ENCODE measurements at places on chromosomes 6 and 20.
A peak's percentile ranks its signal among the peaks of the same experiment; 100 is the strongest.

DNA sequence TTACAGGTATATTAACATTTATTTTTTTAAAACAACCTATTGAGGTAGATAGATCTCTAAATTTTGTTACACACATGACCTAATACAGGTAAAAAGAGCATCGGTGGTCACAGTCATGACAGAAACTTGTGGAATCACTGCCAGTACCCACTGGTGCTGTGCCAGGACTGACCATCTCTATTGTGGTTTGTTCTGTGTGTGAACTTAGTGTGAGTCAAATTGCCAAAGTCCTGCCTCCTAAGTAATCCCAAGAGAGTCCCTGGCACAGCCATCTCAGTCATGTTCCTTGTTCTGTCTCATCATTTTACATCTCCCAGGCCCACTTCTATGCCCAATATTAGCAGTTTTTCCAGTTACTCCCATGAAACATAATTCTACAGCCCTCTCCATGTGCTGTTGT, 21.4 kb downstream of the GSTA2 start:
- DNase-seq = no peak

DNA sequence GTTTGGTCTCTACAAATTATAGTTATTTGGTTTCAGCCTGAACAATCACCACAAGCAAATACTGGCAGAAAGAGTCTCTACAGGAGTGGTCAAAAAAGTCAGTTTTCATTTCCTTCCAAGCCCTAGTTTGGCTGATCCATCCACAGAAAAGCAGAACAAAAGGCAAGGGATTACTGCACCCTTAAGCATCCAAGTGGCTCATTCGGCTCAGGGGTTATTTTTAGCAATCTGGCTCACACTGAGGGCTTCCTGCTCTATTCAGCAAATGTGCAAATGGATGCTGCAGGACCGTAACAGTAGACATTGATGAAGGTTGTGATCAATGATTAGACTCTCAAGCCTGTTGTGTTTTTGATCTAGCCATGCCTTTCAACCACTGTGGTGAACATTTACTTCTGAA, 62.2 kb upstream of the FABP7 start:
- DNase-seq = no peak

DNA sequence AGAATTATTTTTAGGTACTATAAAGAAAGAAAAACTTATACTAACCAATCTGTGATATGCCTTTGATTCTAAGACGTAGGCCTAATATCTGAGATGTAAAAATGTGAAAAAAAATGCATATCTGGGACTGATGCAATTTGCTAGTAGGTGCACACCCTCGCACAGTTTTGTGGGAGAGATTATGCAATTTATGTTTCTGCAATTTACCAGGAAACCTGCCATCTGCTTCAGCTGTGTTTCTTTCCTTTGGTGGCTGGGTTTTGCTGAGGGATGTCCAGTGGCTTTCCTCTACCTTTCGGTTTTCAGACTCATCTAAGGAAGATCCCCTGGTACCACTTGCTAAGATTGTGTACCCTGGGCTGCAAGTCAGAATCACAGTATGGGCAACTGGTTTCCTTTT, 186.9 kb downstream of the ZFP64 start:
- DNase-seq = no peak

GRCh38 chr6:116665464-116665863, 3.1 kb downstream of the ZUP1 start:
- no peak for DNase-seq

GRCh38 chr6:140590641-140591040, 1216.2 kb upstream of the CITED2 start:
- no peak for DNase-seq

- DNase-seq = no peak
These were observed 145.8 kb upstream of the KCNQ5 start for GRCh38 chr6:72476051-72476450.

DNA sequence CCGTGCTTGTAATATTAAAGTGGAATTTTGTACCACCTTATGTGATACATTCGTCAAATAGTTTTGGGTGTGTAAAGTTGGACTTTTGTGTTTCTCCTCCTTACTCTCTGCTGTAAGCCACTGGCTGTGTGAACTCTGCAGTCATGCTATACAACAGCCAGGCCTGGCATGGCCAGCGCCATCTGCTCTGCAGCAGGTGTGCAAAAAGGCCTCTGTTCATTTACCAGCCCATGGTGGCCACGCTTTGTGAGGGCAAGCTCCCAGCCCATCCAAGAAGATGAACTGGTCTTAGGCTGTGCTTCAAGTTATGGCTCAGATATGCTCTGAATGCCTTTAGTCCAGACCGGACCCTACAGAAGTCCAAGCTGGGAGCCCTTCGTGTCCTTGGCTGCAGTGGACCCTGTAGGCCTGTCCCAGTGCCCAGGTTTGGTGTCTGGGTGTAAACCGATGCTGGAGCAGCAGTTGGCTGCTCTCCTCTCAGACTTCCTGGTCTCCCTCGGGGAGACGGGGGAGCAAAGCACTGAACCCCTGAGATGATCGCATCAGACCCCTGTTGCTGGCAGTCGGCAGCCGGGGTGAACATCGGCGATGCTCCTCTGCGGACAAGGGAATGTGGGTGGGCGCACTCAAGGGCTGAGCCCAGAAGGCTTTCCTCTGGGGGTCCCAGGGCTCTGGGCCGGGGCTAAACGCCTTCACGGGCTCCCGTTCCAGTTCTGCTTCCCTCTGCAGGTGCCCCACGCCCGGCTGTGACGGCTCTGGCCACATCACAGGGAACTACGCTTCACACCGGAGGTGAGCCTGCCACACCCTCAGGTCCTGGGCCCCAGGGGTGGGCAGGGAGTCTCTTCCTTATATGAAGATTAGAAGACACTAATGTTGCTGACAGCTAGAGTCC, 28.6 kb upstream of the PCMTD2 start:
- DNase-seq = peak; percentile 8

DNA sequence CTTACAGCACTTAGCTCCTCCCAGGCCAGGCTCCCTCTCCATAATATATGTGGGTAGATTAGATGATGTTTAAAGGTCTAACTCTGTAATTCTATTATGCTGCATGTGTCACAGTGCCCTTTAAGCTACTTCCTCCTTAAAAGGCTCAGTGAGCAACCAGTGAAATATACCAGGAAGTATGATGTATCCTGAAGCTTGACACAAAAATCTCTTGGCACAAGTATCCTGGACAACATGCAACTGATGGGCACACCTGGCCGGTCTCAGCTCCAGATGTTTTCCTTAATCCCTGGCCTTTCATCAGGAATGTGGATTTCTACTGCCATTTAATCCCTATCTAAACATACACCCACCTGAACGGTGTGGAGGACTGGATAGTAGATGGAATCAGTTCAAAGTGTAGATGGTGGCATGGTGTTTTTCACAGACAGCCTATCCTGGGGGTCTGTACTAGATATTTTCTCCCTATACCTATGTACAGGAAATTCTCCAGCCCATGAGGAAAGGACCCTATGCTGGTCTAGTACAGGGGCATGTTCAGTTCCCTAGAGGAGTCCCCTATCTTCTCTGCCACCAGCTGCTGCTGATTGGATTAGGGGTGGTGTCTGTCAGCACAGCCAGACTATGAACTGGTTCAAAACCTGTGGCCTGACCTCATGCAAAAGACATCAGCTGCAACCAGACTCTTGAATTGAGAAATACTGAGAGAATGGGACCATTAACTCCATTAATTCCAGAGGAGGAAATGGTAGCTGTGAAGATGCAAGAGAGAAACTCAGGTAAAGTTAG, 59.4 kb upstream of the CITED2 start:
- DNase-seq = no peak

DNA sequence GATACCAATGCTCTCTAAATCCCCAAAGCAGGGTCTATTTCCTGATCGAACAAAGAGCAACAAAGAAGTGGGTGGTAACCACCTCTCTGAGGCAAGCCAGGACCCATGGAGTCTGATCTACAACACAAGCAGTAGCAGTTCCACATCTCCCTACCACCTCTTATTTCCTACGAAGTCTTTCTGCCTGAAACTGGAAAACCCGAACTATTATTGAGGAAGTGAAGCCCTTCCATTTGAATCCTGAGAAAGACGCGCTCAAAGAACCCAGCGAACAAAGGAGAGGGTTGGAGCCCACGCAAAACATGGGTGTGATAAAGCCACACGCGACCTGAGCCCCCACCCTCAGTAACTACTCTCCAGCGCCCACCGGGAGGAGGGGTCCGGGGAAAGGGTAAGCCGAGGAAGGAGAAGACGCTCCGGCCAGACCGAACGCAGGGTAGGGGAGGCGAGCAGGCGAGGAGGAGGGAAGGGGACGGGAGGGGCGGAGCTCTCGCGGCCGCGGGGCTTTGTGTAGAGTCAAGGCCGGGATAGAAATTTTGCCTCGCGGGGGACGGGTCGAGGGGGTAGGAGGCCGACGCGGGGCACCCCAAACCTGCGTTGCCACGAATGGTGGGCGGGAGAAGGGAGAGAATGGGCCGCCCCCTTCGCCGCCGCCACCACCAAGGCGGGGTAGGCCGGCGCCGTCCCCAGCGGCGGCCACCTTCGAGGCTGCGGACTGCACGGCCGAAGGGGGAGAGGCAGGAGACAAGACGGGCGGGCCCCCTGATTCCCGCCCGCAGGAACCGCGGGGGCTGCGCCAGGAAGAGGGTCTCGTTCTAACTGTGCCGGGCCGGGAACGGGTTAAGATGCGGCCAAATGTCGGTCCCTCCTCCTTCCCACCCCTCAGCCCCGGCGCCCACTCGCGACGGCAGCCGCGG, 802 bp downstream of the HDAC2 start:
- DNase-seq = no peak

- DNase-seq = no peak
These were observed 28.4 kb upstream of the BTN3A2 start for GRCh38 chr6:26336355-26337198.

- DNase-seq = no peak
These were observed 6.0 kb upstream of the PRDM1 start for GRCh38 chr6:106079961-106080762.

GRCh38 chr6:43943781-43944250, 173.8 kb downstream of the VEGFA start:
- DNase-seq = no peak

- no peak for DNase-seq
These were observed 22.2 kb upstream of the MRPS18A start for GRCh38 chr6:43709654-43710303.

DNA sequence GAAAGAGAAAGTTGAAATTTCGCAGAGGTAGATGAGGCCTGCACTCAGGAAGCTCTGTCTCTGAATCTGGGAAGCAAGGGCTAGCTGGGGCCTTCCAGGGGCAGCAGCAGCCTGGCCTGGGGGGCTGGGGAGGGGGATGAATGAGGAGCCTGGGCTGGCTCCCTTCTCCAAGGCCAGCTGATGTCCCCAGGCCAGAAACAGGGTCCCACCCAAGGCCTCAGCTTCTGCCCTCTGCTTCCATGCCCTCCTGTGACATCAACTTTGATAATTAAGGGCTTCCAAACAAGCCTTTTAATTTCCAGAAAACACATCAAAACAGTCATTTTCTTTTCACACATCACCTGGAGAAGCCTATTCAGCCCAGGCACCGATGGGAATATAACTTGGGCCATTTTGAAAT, 15.4 kb downstream of the TFAP2A start:
- no peak for DNase-seq

GRCh38 chr6:89355511-89356194, 3.1 kb upstream of the UBE2J1 start:
- DNase-seq = no peak

DNA sequence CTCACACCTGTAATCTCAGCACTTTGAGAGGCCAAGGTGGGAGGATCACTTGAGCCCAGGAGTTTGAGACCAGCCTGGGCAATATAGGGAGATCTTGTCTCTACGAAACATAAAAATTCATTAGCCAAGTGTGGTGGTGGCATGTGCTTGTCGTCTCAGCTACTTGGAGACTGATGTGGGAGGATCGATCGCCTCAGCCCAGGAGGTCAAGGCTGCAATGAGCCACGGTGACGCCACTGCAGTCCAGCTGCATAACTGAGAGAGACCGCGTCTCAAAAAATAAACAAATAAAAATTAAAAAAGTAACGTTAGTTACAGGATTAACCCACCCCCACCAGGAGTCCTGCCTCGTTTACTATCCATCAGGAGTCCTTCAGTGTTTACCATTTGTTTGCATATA, 345.1 kb downstream of the BTBD3 start:
- DNase-seq = no peak

DNA sequence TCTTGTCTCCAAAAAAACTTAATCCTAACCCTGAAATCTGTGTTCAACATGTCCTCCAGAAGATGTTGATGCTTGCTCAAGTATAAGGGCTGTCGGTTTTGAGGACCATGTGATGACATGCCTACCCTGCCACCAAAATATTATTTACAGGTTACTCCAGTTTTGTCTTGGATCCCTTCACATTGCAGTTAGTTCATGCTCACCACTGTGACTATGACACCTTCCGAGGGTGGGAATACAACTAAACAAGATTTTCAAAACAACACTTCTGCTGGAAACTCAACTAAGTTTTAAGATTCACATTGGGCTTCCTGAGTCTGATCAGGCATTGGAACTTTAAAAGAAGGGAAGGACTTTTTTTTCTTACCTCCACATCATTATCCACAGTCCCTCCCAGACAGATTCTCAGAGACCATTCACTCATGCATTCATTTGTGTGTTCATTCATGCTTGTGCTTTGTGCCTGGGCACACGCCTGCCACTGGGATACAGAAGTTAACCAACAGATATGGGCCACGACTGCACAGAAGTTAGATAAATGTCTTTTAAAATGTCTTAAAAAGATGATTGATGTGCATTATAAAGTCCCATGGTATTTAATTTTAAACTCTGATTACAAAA, 118.7 kb upstream of the GJE1 start:
- no peak for DNase-seq

GRCh38 chr6:130620338-130620781, 206.8 kb upstream of the SMLR1 start:
- no peak for DNase-seq

DNA sequence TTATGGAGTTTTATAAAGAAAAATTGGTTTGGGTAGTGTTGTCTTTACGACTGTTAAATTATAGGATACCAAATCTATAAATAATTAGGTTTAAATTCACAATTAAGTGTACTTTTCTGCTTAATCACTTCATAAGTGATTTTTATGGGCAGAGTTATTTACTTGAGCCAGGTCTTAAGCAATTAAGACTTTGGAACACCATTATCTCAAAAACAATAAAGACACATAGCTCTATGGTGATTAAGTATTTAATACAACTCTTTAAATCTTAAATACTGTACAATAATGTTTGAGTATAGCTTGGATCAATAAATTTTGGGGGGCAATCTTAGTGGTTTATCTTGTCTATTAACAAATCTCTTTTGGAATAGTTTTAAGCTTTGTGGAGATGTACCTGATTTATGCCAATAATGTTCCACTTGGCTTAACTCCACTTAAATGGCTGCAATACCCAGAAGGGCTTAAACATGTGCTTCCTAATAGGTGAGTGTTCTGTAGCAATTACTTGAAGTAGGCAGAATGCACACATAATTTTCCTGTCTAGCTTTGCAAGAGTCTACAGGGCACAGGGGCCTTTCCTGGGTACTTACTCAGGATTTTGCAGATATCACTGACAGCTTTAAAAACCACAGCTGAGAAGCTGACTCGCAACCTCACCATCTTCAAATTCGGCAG, 7.5 kb downstream of the FERMT1 start:
- no peak for DNase-seq
